Fibroblast of villous mesenchyme (primary cell): ENCODE measurements at places on chromosomes 13 and 19.

GRCh38 chr19:32543115-32543900 lies 37.7 kb upstream of the PDCD5 start:
- peak; percentile 64 for DNase-seq

GRCh38 chr13:110575322-110576069 lies 14.0 kb upstream of the RAB20 start:
- peak; percentile 62 for DNase-seq

DNA sequence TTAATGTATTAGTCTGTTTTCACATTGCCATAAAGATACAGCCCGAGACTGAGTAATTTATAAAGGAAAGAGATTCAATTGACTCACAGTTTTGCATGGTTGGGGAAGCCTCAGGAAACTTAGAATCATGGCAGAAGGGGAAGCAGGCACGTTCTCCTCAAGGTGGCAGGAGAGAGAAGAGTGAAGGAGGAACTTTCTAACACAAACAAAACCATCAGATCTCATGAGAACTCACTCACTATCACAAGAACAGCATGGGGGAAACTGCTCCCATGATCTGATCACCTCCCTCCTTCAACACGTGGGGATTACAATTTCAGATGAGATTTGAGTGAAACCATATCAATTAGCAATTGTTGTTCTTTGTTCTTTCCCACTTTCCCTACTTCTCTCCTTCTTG lies 689.0 kb upstream of the SLITRK1 start:
- no peak for DNase-seq

DNA sequence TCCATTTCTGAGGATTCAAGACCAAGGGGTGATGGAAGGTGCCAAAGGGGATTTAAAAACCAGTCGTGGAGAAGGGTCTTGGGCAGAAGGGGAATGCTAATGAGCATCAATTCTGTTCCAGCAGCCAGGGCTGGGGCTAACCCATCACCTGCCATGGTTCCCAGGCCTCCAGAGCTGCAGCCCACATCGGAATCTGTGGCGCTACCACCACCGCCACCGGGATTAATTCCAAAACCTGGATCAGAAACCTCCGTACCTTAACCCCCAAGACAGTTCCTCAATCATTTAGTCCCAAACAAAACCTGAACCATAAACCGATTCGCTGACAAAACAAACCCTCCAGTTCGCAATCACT lies 583 bp downstream of the ZNF615 start:
- DNase-seq = no peak

- peak; percentile 88 for DNase-seq
These were observed 8.4 kb upstream of the CEACAM19 start for GRCh38 chr19:44662691-44663385.

- DNase-seq = no peak
These were observed 500 bp upstream of the IFI30 start for GRCh38 chr19:18173054-18173571.

DNA sequence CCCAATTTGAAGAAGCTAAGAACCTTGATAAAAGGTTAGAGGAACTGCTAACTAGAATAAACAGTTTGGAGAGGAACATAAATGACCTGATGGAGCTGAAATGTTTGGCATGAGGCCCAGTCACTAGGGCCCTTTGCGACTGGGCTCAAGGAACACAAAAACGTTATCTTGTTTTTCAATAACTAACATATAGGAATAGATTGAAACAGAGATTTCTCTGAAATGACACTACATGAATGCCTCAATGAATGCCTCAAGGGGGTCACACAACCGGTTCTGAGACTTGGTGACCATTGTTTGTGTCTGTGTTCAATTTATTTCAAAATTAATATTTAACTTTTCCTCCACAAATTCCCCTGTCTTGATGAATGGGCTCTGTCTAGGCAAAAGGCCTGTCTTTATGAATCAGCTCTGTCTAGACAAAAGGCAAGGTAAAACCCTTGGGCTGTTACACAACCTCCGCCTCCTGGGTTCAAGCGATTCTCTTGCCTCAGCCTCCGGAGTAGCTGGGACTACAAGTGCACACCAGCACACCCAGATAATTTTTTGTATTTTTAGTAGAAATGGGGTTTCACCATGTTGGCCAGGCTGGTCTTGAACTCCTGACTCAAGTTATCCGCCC lies 932 bp upstream of the ZNF486 start:
- DNase-seq = no peak

- DNase-seq = no peak
These were observed 12.1 kb upstream of the LGALS16 start for GRCh38 chr19:39643591-39643990.

GRCh38 chr19:12777217-12778016 lies 2.1 kb upstream of the HOOK2 start:
- DNase-seq = peak; percentile 80

DNA sequence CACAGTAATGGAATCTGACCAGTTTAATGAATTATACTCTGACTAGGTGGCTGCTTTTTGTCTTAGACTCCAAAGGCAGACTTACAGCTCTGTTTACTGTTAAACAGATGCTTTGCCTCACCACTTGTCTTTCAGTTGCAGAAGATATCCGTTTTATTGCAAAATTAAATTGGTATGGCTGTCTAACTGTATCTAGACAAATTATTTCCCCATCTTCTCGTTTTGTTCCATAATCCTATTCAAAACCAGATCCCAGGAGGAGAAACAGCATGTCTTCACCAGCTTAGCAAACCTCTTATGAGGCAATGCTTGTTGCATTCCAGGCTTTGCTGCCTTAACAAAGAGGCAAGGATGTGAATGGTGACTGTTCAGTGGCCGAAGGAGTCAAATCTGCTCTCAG lies 215.6 kb downstream of the TDRD3 start:
- peak; percentile 7 for DNase-seq

DNA sequence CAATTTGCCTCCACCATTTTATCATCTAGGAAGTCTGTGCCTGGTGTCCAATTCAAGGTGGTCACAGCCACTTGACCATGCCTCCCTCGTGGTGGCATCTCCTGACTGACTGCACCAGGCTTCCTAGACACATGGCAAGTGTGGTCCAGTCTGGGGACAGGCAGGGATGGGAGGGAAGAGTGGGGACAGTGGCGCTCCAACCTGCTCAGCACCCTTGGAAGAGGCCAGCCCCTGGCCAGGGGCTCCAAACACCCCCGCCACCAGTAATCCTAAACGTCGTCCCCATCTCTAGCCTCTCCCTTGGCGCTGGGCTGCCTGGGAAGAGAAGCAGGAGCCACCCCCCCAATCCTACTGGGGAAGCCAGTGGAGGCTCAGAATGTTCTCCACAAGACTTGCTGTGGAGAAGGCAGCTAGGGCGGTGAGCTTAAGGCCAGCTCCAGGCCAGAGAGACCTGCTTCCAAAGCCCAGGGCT lies 2.7 kb downstream of the RPL36 start:
- DNase-seq = no peak

DNA sequence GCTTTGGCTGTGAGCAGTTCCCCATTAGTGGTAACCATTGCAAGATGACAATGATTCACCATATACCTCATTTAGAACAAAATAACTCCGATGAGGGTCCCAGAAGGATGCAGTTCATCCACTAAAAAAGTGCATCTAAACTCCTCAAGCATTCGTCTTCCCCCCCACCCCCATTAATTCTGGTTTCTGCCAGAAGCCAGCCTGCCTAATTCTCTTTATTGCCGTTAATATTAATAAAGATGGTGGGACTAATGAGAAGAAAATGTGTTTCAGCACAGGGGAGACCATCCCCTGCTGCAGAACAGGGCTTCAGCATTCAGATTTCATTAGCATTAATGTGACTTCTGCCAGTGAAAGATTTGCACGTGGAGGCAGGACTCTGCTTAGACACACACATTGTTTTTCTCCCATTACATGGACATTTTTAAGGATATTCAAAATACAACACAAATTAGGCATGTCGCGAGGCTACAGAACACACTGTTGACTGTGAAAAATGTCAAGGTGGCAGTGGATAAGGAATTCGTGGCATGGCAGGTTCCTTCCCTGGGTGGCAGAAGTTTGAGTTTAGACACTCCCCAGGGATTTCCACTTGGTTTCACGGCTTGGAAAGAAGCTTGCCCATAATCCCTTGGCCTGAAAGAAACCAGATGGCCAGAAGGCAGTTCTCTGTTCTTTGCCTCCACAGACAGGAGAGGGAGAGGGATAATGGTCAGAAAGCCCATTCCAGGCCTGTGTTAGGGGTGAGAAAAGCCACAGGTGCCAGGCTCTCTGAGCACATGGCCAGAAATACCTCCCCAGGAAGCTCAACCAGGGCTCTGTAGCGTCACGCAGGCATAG lies 236.5 kb downstream of the FOXO1 start:
- no peak for DNase-seq

GRCh38 chr19:2041683-2042484 lies 9.2 kb downstream of the MKNK2 start:
- DNase-seq = peak; percentile 96

- peak; percentile 86 for DNase-seq
These were observed 41.4 kb upstream of the SERP2 start for GRCh38 chr13:44331912-44332851.

- peak; percentile 70 for DNase-seq
These were observed 1.5 kb downstream of the SBNO2 start for GRCh38 chr19:1172353-1173158.

GRCh38 chr19:5492635-5493409 lies 37.6 kb downstream of the ZNRF4 start:
- no peak for DNase-seq

DNA sequence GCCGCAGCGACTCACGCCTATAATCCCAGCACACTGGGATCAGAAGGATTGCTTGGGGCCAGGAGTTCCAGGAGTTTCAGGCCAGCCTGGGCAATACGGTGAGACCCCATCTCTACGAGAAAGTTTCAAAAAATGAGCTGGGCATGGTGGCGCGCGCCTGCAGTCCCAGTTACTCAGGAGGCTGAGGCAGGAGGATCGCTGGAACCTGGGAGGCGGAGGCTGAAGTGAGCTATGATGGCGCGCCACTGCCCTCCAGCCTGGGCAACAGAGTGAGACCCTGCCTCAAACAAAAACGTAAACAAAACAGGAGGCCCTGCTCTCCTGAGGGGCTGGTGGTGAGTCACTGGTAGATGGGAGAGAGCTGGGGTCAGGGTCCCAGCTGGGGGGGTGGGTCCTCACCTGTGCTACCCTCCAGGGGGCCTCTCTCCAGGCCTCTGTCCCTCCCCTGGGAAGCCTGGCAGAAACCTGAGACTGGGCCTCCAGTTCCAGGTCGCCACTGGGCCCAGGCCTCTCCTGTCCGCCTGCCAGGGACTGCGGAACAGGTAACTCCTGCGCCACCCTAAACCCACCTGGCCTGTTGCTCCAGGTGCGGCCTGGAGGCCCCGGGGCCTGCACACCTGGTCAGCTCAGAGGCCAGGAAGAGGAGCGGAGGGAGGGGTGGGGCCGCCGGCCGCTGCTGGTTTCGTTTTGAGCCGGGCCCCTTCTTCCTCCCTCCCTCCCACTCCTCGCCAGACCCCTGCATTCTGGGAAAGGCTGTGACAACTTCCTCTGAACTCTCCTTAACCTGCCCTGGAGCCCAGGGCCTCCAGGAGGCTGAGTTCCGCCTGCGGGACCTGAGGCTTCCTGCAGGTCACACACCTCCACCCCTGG lies 17.2 kb upstream of the ZBTB7A start:
- DNase-seq = no peak

DNA sequence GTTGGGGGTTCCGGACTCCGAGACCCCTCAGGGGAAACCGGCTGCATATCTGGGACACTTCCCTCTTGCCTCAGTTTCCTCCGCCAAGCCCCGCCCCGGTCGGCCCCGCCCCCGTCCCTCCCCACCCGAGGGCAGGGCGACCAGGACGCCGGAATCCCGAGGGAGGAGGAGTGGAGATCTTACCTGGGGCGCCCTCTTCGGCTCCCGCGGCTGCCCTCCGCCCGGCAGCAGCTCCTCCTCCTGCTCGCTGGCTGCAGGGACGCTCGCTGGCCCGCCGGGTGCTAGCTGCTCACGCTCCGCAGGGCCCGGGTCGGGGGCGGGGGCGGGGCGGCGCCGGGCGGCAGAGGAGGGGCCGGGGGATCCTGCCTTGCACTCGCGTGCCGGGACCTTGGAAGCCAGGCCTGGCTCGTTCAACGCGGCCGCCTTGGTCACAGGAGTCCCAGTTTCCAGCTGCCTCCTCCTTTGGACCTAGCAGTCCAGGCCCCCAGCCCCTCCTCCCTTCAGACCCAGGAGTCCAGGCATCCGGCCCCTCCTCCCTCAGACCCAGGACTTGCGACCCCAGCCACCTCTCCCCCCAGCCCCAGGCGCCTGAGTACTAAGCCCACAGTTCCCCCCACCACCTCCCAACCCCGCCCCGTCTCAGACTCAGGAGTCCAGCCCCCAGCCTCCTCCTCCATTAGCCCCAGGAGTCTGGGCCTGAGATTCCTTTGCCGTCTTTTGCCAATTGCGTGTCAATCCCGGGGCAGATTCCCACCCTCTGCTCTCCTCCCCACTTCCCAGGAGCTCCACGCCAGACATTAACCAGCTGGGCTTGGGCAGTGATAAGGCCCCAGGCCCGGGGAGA lies at the start of gene NTF4:
NTF4 (minus strand) TSS at position 51 of the 844 bp plus-strand sequence. CDS start 2,821 bp downstream, outside the sequence.
- DNase-seq = peak; percentile 30

DNA sequence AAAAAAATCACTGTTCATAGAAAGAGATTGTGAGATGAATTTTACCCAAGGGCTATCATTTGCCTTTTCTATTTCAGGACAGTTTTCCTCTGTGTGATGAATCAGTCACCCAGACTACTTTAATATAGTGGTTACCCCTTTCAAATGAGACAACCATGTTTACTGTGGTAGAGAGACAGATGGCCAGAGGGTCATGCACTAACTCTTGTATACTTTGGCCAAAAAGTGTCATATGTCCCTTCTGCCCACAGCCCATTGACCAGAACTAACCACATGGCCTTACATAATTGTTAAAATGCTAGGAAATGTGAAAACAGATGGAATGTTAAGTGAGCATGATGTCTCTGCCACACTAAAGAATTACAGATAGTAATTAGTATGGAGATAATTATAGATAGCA lies 498.7 kb downstream of the DACH1 start:
- DNase-seq = no peak

GRCh38 chr19:15641901-15642491 lies 1.3 kb downstream of the CYP4F3 start:
- DNase-seq = no peak

DNA sequence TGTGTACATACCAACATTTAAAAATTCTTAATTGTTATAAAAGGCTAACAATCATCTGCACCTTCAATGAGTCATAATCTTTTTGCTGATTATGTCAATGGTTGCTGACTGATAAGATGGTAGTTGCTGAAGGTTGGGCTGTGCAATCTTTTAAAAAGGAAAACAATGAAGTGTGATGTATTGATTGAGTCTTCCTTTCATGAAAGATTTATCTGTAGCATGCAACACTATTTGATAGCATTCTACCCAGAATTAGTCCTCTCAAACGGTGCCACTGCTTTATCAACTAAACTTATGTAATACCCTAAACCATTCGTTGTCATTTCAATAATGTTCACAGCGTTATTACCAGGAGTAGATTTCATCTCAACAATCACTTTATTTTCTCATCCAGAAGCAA lies 2360.6 kb downstream of the PCDH9 start:
- DNase-seq = no peak

DNA sequence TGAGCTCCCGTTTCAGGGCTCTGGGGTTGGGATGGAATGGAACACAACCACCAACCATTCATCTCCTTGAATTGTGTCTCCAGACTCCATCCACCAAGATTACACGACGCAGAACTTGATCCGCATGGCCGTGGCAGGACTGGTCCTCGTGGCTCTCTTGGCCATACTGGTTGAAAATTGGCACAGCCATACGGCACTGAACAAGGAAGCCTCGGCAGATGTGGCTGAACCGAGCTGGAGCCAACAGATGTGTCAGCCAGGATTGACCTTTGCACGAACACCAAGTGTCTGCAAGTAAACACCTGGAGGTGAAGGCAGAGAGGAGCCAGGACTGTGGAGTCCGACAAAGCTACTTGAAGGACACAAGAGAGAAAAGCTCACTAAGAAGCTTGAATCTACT lies 15.5 kb downstream of the FCAR start:
- no peak for DNase-seq
